NCI-H146 (cell line): ENCODE measurements at places on chromosomes 5 and 9.

- no peak for DNase-seq
These were observed 36.0 kb upstream of the GLIPR2 start for GRCh38 chr9:36100532-36100931.

DNA sequence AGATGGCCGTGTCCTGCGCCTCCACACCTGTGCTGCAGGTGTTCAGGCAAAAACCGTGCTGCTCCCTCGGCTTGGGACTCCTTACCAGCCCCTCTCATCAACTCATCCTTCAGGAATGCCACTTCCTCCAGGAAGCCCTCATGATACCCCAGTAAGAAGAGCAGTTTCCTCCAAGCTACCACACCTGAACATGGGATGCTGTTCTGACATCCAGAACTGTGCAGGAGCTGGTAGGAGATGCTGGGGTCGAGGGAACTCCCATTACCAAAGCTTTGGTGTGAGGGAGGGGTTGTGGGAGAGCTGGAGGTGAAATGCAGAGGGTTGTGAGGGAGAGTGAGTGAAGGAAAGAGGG is 18.9 kb downstream of the CARD19 start:
- no peak for DNase-seq

DNA sequence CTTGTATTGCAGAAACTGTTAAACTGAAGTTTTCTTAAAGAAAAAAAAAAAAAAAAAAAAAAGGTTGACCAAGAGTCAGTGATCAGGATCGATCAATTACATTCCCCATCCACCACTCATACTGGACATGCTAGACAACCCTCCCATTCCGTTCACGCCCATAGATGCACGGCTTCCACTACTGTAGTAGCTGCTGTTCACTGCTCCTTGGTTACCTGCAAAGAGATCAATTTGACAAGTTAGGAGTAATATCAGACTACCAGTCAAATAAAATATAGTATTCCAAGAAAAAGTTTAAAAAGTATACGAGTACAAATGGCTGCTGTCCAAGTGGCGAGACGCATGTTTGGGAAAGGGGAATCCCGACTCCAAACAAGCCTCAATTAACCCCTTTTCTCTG is 8.7 kb downstream of the HNRNPH1 start:
- DNase-seq, result no peak

DNA sequence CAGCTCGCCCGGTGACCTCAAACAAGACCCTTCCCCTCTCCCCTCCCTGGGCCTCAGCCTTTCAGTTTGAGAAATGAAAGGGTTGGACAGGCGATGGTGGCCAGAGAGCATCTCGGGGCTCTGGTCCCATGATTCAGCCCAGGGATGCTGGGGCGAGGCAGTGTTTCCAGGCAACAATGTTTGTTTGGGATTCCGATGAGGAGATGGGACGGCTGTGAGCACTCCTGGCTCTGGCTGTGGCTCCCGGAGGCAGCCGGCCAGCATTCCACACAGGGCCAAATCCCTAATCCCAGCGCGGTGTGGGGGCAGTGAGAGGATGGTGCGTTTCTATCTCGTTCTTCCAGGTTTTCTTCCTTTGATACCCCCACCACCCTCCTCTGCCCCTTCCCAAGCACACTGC is 66.0 kb downstream of the HMCN2 start:
- DNase-seq, result no peak

- no peak for DNase-seq
These were observed 76.0 kb upstream of the TMC1 start for GRCh38 chr9:72445306-72445995.

DNA sequence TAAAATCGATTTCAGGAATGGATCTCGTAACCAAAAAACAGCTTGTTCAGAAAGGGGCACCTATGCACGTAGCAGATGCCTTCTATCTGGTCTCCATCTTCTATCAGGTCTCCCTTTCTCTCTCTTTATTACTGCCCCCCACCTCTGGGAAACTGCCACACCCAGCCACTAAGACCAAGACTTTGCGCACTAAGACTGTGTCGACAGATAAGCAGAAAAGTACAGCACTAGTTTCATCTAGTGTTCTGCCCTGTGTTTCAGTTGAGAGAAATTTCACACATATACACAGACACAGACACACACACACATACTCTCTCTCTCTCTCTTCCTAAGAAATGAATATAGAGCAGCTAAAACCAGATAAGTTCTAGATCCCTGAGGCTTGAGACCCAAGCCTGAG is 210.1 kb upstream of the MAP3K1 start:
- no peak for DNase-seq

DNA sequence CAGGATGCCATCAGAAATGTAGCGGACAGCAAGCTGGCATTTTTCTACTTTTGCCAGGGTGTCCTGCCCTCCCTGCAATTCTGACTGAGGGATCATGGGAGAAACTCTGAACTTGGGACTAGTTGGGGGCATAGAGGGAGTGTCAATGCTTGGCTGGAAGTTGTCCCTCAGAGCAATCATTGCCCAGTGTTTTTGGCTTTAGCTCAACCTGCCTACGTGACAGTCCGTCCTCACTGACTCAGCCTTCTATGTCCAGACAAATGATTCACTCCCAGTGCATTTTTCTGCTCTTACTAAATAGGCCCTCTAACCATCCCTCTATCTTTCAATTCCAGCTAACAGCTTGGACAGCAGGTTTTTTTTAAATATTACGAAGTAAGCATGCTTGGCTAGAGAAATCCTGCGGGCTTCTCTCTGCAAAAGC is 627.4 kb downstream of the TLR4 start:
- DNase-seq, result no peak

DNA sequence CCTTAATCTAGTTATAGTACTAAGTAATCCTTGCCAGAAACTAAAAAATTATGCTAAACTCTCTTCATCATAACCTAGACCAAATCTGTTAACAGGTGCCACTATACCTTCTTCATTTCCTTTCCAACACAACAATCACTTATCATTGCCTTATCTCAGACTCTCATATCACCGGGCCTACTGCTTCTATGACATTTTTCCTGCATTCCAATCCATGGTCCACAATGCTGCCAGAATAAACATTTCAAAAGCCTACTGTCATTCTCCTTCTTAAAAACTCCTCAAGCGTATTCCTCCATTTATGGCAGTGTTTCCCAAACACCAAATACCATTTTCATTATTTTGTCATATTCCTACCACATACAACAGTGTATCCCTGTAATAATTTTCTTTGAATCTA is 6.5 kb downstream of the PPP6C start:
- no peak for DNase-seq

GRCh38 chr5:9337928-9338595 is 207.8 kb downstream of the SEMA5A start:
- DNase-seq, result no peak

DNA sequence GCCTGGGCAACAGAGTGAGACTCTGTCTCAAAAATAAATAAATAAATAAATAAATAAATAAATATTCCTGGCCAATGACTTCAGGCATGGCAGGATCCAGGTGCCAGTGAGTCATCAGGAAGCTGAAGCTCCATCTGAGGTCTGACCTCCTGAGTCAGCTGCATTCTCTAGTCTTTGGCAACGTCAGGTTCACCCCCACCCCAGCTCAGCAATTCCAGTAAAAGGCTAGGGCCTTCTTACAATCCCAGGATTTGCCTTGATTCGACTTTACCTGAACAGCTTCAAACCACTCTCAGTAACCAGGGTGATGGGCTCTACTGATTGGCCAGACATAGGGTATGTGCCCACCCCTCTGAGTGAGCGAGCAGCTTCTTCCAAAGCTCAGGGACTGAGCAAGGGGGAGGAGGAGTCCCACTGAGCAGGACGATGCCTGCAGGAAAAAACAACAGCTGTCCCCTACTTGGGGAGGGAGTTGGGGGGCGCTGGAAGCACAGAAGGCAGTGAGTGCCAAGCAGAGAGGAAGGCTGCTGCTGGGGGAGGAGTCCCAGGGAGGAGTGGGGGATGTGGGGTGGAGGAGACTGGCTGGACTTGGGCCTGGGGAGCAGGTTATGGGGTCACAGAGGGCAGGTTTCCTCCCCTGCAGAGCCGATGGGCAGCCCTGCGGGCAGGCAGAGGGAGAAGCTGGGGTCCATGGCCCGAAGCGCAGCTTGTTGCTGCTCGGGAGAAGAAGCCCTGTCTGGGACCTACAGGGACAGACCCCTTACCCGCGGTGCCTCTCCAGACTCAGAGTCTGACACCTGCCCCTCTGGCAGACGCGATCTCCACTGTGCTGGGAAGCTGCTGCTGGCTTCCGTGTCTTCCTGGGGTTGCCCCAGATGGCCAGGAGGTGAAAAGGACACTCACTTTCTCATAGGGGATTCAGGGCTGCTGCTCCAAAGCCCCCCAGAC is 25.9 kb upstream of the UNC5A start:
- DNase-seq, result no peak

GRCh38 chr5:133910571-133910970 is 57.9 kb downstream of the C5orf15 start:
- DNase-seq, result no peak
